T-helper 1 cell treated with Interleukin-12 subunit alpha and Interleukin-12 subunit beta and Interleukin-4 antibody, amounts not matched to agents 30 ng/mL and 1 ng/mL, for 36 hours (primary cell): ENCODE measurements at places on chromosomes 16 and 17. TPM values are rescaled to one million over a fixed set of nuclear protein-coding genes. Genes with fewer than 3 reads are reported as not detected.

ADAD2 gene
- total RNA-seq: not detected in 2 replicates

ITGAX gene
- total RNA-seq: 137 and 142 TPM in 2 replicates

FADS6 gene
- total RNA-seq: not detected in 2 replicates

SYCE1L gene
- total RNA-seq: 1.3 and 3.8 TPM in 2 replicates

KRT25 gene
- not detected in 2 replicates for total RNA-seq

LIG3 gene
- total RNA-seq: 44.3 and 45.5 TPM in 2 replicates

GRAPL gene
- 22.9 and 23.2 TPM in 2 replicates for total RNA-seq
